ENCODE measurements at places on chromosomes 5 and 9.

DNA sequence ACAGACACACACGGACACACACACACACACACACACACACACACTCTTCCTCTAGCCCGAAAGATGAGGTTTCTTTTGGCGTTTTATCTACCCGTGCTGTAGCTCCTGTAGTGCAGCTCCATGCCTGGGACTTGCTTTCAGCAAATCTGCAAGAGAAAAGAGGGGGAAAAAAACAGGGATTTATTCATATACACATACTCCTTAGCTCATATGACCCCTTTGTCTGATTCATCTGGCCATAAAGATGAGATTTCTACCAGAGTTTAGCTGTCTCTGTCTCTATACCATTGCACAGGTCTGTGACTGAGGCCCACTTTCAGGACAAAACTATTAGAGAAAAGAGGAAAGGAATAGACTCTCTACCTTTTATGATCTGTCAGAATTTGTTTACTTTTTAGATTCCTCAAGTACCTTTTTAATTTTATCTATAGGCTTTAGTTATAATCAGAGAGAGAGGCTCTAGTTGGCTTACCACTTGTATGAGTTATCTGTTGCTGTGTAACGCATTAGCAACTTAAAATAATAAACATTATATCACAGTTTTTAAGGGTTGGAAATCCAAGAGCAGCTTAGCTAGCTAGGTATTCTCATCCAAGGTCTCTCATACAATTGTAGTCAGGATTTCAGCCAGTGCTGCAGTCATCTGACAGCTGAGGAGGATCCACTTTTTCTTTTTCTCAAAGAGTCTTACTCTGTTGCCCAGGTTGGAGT lies 14.7 kb downstream of the SNX2 start:
- DNase-seq = no peak

- DNase-seq = no peak
Observed at GRCh38 chr5:140225396-140225795, 50.4 kb downstream of the CYSTM1 start.

DNA sequence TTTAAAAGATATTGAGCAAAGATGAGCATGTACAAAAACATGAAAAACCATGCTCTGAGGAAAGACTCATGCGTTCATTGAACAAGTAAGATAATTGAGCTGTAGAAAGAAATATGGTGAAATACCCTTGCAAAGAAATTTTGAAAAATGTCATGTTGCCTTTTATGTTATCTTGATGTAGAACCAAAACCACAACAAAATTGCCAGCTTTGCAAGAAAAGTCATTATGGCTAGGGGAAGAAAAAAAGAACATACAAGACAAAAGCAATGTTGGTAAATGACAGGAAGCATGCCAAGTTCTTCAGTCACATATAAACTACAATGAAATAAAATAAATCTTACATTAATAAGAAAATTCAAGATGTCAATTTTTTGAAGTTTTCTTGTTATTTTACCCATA lies 368.0 kb downstream of the IRX1 start:
- DNase-seq = no peak

DNA sequence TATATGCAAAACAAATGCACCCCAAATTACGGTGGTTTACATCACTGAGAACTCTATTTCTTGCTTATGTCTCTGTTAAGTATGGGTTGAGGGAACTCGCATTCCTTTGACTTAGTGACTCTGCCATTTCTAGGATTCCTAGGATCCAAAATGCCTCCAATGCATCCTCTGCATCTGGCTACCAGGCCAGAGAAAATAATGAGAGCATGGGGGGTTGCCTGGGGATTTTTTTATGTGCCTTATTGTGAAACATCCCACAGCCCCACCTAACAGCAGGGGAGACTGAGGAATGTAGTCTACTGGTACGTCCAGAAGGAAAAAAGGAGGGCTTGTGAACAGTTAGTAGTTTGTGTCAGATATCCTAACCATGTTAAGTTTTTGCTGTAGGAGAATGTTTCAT lies 466.0 kb upstream of the ARRDC3 start:
- DNase-seq = no peak

- no peak for DNase-seq
Observed at GRCh38 chr5:82421119-82421518, 143.0 kb upstream of the RPS23 start.

GRCh38 chr5:72569408-72569944 lies 62.3 kb upstream of the ZNF366 start:
- DNase-seq = no peak

DNA sequence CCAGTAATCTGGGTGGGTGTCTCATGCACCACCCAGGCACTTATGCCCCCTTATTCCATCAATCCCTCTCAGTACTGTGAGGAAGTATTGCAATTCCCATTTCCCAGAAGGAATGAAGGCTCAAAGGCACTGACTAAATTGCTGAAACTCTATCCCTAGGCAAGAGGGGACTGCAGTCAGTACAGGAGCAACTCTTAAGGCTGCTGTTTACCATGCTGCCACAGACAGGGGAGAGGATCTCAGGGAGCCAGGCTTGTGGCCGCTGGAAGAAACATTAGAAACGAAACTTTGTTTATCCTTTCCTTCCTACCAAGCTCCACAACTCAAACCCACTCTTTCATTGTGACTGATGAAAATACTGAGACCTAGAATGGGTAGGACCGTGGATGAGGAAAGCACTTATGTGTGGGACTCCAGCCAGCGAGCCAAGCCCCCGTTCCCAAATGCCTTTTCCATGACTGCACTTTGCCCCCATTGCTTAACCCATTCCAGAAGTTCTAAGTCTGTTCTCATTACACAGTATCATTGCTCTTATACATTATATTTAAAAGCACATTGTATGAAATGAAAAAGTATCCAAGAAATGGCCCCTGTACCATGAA lies 54.3 kb downstream of the TLE1 start:
- DNase-seq = no peak

DNA sequence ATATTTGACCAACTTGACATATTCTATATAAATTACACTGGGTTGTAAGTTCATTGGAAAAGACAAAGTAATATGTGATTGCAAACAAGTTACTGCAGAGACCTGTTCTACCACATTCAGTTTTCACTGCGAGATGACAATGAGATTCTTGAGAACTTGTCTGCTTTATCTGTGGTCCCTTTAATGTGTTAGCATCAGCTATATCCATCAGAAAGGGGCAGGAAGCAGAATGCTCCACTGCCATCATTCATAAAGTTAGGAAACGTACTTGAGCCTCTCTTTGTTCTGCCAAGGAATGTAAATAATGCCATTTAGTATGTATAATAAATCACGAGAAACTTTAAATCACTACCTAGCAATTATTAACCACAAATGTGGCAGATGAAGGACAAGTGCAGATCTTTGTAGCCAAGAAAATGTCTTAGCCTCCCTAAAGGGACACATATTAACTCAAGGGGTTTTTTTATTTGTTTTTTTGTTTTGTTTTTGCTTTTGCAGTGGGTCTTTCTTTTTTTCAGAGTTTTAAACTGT lies 59.4 kb downstream of the GIN1 start:
- DNase-seq = no peak

GRCh38 chr9:4678679-4679267 lies 596 bp upstream of the CDC37L1 start:
- no peak for DNase-seq

GRCh38 chr5:92687821-92688722 lies 892.9 kb downstream of the NR2F1-AS1 start:
- no peak for DNase-seq

DNA sequence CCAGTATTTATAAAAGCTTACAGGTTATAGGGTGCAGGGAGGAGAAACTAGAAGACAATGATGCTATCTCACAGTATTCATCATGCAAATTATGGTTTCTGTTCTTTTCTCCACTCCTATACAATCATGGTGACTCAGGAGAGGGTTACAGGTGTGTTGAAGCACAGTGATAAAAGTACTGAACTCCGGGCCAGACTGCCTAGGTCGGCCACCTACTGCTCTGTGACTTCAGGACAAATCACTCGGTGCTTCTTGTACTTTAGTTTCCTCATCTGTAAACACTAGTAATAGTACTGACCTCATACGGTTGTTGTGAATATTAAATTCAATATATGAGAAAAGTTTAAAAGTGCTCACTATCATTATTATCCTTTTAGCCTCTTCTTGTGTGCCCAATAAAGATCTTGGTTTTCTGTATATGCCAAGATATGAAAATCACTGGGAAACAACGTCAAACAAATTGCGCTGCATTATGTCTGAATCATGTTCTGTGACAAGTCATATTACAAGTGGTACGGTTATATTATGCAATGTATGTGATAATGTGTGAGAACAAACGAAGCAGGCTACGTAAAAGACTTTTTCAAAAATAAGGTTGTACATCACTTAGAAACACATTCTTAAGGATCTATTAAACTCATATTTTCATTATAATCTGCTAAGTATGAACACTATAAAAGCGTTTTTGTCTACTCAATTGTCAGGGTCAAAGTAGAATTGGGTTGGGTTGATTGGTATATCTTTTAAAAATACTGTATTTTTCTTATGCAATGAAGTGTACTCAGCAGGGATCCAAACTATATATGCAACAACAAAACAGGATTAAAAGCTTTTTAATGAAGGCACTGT lies 153.3 kb downstream of the EFNA5 start:
- no peak for DNase-seq

GRCh38 chr9:28922891-28923290 lies 1349.6 kb upstream of the C9orf72 start:
- no peak for DNase-seq

GRCh38 chr5:3596261-3596825 lies 711 bp downstream of the IRX1 start:
- DNase-seq = no peak

DNA sequence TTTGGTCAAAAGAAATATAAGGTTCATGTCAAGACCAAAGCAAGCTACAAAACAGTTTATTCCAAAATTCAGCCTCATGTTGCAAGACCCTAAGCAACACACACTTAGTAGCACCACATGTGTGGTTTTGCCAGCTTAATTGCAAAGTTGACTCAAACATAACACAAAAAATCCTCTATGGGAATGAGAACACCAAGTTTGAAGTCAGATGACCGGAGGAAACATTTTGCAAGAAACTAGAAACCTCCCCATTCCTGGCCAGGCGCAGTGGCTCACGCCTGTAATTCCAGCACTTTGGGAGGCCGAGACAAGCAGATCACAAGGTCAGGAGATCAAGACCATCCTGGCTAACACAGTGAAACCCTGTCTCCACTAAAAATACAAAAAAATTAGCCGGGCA lies 261.8 kb downstream of the EBF1 start:
- no peak for DNase-seq

DNA sequence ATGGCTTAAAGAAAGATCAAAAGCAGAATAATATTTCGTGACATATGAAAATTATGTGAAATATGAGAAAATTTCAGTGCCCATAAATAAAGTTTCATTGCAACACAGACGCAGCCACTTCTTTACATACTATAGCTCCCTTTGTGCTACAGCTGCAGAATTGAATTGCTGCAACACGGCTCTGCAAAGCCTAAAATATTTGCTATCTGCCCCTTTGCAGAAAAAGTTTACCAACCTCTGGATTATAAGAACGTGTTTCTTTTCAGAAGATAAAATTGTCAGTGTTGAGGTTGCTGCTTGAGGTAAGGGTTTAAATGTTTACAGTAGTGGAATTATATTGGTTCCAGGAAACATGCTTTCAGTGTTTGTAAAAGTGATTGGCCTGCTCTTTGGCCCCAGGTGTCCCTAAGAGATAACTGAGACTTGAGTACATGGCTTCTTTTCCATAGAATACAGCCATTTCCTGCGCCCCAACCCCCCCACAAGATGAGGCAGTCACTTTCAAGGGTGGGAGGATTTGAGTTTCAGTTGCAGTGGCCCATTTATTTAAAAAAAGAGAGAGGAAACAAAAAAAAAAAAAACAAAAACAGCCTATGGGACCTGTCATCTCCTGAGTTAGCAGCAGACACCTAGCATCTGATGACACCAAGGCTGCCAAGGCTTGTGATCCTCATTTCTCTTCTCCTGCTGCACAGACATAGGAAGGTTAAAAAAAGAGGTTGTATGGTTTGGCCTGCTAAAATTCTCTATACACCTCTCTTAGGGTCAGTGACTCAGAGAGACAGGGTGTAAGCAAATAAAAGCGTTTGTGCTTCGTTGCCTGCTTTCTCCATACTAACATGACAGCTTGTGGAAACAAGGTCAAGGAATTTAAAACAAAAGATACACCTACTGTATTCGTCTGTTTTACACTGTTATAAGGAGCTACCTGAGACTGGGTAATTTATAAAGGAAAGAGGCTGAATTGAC lies 28.0 kb upstream of the HTR4 start:
- DNase-seq = no peak

DNA sequence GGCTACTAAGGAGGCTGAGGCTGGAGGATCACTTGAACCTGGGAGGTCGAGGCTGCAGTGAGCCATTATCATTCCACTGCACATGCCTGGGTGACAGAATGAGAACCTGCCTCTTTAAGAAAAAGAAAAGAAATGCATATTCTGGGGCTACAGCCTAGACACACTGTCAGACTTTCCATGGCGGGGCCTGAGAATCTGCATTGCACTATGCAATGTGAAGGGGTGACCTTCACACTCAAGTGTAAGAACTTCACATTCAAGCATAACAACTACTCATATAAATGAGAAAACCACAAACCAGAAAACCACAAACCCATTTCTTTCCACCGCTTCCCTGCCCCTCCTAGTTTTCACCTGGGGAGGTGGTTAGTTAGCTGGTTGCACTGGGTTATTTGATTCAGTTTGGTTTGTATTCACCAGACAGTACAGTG lies 18.0 kb upstream of the FBP2 start:
- no peak for DNase-seq

GRCh38 chr5:142011572-142012185 lies 1.1 kb downstream of the GNPDA1 start:
- no peak for DNase-seq

GRCh38 chr5:83003791-83004190 lies 73.4 kb downstream of the TMEM167A start:
- no peak for DNase-seq

DNA sequence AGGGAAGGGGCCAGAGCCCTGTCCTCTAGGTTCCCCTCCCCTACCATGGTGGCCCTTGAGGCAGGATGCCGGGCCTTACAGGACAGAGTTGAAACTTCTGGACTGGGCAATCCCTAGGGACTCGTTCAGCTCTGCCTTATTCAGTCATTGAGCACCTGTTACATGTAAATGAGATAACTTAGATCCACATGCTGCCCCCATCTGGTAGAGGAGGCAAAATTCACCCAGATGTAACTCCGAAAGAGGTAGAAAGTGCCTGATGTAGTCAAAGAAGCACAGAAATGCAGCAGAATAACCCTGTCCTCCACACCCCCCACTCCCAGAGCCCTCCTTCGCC lies 1.5 kb downstream of the GGTA1 start:
- DNase-seq = no peak
